GM13977 (cell line): ENCODE measurements at places on chromosomes 5 and 9.

DNA sequence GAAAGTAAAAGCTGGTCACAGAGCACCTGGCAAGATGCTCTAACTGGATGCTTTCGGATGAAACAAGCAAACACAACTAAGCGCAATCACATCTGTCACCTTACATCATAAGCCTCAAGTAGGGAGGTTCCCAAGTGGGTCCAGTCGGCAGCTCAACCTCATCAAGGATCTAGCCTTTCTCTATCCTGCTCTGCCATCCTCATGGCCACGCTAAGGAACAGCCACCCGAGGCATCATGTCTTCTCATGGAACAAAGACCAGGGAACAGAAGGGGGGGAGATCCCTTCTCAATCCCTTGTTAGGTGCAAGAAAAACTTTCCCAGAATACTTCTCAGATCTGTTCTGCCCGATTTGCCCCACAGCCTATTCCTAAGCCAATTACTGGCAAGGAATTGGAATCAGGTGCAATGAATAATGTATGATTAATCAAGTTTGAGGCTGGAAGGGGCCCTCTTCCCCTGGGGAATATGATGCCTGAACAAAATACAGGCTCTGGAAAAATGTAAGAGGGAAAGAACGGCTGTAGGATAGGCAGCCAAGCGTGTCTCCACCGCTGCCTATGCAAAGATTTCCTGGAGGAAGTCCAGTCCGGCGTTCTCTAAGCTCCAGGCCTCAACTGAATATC lies 1.3 kb upstream of the HABP4 start:
- no peak for DNase-seq

- no peak for DNase-seq
Observed at GRCh38 chr5:101943784-101944183, 352.3 kb downstream of the SLCO4C1 start.

GRCh38 chr9:114282926-114283325 lies 40.0 kb upstream of the ORM1 start:
- DNase-seq = no peak

DNA sequence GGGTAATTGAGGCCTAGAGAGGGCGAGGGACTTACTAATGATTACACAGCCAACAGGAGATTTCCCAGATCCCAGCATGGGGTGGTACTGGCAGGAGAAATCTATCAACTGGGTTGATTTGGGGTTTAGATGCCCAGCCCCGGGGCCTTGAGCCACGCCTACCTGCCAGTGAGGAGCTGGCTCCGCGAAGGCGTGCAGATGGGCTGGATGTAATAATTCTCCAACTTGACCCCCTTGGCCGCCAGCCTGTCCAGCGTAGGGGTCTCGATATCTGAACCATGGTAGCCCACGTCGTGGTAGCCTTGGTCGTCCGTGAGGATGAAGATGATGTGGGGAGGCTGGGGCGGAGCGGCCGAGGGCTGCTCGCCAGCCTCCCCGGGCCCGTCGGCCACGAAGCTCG lies 804 bp downstream of the ARSI start:
- no peak for DNase-seq

DNA sequence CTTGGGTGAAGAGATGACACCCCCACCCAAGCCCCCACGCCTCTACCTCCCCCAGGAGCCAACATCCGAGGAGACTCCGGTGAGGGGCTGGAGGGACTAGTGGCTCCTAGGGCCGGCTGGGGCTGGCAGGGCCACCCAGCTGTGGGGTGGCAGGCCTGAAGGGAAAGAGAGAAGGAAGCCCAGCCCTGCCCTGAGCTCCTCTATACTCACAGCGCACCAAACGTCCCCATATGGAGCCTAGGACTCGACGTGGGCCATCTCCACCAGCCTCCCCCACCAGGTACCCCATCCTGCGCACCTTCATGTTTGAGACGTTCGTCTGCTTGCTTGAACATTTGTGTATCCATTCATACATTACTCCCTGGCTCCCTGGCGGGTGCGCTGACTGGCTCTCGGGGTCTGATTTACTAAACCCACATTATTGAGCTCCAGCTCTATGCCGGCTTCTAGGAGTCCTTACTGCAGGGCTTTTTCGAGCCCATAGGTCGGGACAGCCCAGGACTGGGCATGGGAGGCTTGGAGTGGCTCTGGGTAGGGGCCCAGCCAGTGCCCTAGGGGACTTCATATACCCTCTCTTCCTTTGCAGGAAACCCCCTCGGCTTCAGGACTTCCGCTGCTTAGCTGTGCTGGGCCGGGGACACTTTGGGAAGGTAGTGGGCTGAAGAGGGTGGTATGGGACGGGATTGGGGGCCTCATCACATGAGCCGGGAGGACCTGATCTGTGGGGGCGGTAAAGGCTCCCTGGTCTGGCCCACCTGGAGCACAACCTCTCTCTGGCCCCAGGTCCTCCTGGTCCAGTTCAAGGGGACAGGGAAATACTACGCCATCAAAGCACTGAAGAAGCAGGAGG lies 9.1 kb downstream of the ZDHHC12 start:
- DNase-seq = no peak

GRCh38 chr5:41447650-41448510 lies 62.5 kb downstream of the PLCXD3 start:
- no peak for DNase-seq
